ENCODE measurements at places on chromosomes 13 and 19. TPM values are rescaled to one million over a fixed set of nuclear protein-coding genes. Genes with fewer than 3 reads are reported as not detected.

The ZGLP1 gene
- total RNA-seq, result 4.1 TPM

The DNAAF3 gene
- 0.41 TPM for total RNA-seq

The OR7D2 gene
- total RNA-seq, result 0.83 TPM

The PSG4 gene
- 0.21 TPM for total RNA-seq

The NLRP12 gene
- 1.5 TPM for total RNA-seq

The ANGPTL4 gene
- 0.38 TPM for total RNA-seq

The GNG7 gene
- total RNA-seq, result 0.20 TPM

The RFPL4A gene
- total RNA-seq, result not detected

The KPTN gene
- total RNA-seq, result 10.0 TPM

The ZNF829 gene
- total RNA-seq, result 0.40 TPM

The STOML3 gene
- total RNA-seq, result 0.16 TPM

The HSPB6 gene
- total RNA-seq, result 0.63 TPM

The CD209 gene
- total RNA-seq, result 0.11 TPM

The KLK6 gene
- total RNA-seq, result 0.26 TPM

The RAB3A gene
- total RNA-seq, result 87.6 TPM

The C3 gene
- total RNA-seq, result 160 TPM

The EID2 gene
- 22.5 TPM for total RNA-seq

The FUT2 gene
- 1.9 TPM for total RNA-seq

The BEST2 gene
- total RNA-seq, result 1.0 TPM

The SRRM5 gene
- total RNA-seq, result 0.87 TPM

The C5AR1 gene
- total RNA-seq, result 2.4 TPM

The OSCAR gene
- not detected for total RNA-seq

The MEIOSIN gene
- 0.05 TPM for total RNA-seq

The RUBCNL gene
- total RNA-seq, result 20.2 TPM

The ADM5 gene
- 2.6 TPM for total RNA-seq

The ANKRD24 gene
- 5.6 TPM for total RNA-seq

The KASH5 gene
- total RNA-seq, result 1.8 TPM

The MYO1F gene
- total RNA-seq, result 15.9 TPM

The NLRP9 gene
- total RNA-seq, result not detected

The PSG11 gene
- 1.5 TPM for total RNA-seq

The TSSK6 gene
- total RNA-seq, result 2.0 TPM

The ZNF132 gene
- 10.4 TPM for total RNA-seq
